ENCODE measurements at places on chromosomes 16 and 17. TPM values are rescaled to one million over a fixed set of nuclear protein-coding genes. Genes with fewer than 3 reads are reported as not detected.

DNA sequence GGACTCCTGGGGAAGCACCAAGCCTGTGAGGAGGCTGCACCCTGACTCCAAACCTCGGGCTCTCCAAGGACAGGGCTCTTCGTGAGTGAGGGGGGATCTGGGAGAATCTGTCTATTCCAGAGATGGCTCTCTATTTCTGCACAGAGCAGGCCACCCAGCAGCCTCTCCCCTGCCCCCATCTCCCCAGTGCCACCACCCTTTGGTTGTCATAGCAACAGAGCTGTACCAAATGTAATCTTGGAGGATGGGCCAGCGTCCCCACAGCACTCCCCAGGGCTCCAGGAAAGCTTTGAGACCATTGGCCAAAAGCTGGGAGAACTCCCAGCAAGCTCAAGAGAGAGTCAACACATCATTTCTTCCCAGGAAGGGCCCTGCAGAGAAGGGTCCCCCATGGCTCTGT lies 49.3 kb downstream of the ABCC12 start:
- H3K4me1 ChIP-seq = no peaks in the 10 kb centered on the region
- H3K36me3 ChIP-seq = no peaks in the 10 kb centered on the region
- no peak overlapping the region for H3K27ac ChIP-seq
- H3K27me3 ChIP-seq = no peaks in the 10 kb centered on the region

GRCh38 chr16:25692742-25693508 lies 1.2 kb downstream of the HS3ST4 start:
- no peaks in the 10 kb centered on the region for H3K27me3 ChIP-seq
- peak overlapping the region; percentile 52 for H3K4me3 ChIP-seq
- no peak overlapping the region for H3K27ac ChIP-seq
- peaks cover 23% of the 10 kb centered on the region for H3K4me1 ChIP-seq
- H3K36me3 ChIP-seq = no peaks in the 10 kb centered on the region
- DNase-seq = peak; percentile 31

GRCh38 chr16:50538411-50539052 lies 9.7 kb upstream of the NKD1 start:
- H3K27ac ChIP-seq = no peak overlapping the region
- H3K4me1 ChIP-seq = no peaks in the 10 kb centered on the region
- H3K4me3 ChIP-seq = no peak overlapping the region
- no peaks in the 10 kb centered on the region for H3K36me3 ChIP-seq

DNA sequence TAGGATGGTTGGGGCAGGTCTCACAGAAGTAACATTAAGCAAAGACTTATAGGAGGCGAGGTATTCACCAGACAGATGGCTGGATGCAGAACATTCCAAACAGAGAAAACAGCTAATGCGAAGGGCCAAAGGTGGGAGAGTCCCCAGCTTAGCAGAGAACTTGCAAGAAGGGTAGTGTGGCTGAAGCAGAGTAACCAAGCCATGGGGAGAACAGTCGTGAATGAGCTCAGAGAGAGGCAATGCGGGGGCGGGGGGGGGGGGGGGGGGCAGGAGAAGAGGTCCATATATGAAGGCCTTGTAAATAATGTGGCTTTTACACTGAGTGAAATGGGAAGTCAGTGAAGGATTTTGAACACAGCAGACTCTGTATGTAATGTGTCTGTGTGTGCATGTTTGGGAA lies 81.3 kb downstream of the SMG6 start:
- H3K27ac ChIP-seq = peak overlapping the region; percentile 70
- peaks cover 25% of the 10 kb centered on the region for H3K36me3 ChIP-seq
- H3K4me3 ChIP-seq = no peak overlapping the region
- H3K27me3 ChIP-seq = no peaks in the 10 kb centered on the region
- no peak for DNase-seq

DNA sequence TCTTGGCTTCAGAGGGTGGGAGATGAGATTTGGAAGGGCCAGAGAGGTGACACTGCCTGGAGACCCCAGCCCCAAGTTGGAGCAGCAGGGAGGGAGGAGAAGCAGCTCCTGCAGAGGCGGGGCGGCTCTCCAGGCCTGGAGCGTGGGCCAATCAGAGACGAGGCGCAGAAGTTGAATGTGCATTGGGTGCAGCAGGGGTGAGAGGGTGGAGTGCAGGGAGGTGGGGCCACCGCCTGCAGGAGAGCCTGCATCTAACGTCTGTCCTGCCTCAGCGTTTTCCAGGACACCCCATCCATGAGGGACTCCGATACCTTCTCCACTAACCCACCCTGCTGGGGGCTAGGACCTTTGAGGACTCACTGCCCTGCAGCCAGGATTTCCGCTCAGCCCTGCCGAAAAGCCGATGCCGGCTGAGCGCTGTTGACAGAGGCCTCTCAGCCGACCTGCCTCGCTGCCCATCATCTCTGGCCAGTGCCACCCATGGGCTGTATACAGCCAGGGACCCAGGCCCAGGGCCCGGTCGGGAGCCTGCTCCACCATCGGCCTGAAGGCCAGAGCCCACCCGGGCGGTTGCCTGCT lies 146.2 kb downstream of the ENGASE start:
- H3K27me3 ChIP-seq = peaks cover 11% of the 10 kb centered on the region
- no peaks in the 10 kb centered on the region for H3K36me3 ChIP-seq
- peak overlapping the region; percentile 10 for H3K4me3 ChIP-seq

KRT12 gene
- total RNA-seq = not detected

Data from stomach (tissue), 19 donors.